ENCODE measurements at places on chromosomes 12 and 14.

GRCh38 chr12:107590413-107590812, 95.2 kb upstream of the PWP1 start:
- H3K27me3 ChIP-seq: peaks cover 13% of the 10 kb centered on the region
- no peak for DNase-seq
- no peak overlapping the region for H3K4me3 ChIP-seq
- H3K4me1 ChIP-seq: no peaks in the 10 kb centered on the region

- H3K27me3 ChIP-seq: no peaks in the 10 kb centered on the region
- no peak for DNase-seq
- no peak overlapping the region for H3K27ac ChIP-seq
- peaks cover 53% of the 10 kb centered on the region for H3K4me1 ChIP-seq
- H3K4me3 ChIP-seq: no peak overlapping the region
Observed at GRCh38 chr12:120849765-120850164, 54.4 kb downstream of the SPPL3 start.

DNA sequence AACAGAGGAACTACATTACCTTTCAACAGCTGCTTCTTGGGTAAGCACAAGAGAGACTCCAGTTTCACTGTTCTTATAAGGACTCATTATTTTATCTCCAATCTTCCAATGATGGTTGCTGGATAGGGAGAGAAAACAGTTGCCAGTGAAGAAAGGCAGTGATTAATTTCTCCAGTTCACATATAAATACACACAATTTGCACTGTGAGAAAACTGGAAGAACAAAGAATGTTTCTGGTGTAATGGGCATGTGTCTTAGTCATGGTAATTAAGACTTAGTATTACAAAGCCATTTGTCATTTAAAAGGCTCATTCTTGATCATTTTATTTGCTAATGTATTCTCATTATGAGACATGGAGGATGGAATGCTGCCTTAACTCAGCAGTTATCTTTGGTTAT, 78.0 kb upstream of the FAR2 start:
- H3K27me3 ChIP-seq: peaks cover 53% of the 10 kb centered on the region
- H3K27ac ChIP-seq: no peak overlapping the region
- no peak overlapping the region for H3K4me3 ChIP-seq

GRCh38 chr12:25072906-25073650, 121.9 kb downstream of the DNAI7 start:
- peaks cover 35% of the 10 kb centered on the region for H3K4me1 ChIP-seq
- peaks cover 31% of the 10 kb centered on the region for H3K36me3 ChIP-seq

DNA sequence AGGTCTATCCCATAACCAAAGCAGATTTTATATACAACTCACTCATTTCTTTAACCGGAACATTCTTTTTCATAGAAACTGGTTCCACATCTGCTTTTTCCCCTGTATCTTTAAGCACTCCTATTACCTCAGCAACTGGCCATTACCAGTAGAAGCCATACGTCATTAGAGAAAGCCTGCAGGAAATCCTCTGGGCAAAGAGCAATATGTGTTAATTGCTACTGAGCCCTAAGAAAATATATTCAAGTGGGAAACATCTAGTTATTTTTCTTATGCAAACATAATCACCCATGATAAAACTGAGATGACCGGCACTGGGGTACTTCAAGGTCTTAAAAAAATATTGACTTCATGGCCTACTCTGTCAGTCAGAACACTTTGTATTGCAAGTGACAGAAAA, 28.2 kb upstream of the CPSF6 start:
- no peak overlapping the region for H3K27ac ChIP-seq
- no peak for DNase-seq
- H3K36me3 ChIP-seq: peaks cover 2% of the 10 kb centered on the region
- H3K4me3 ChIP-seq: no peak overlapping the region
- H3K27me3 ChIP-seq: no peaks in the 10 kb centered on the region

GRCh38 chr12:108686780-108687179, 44.5 kb downstream of the CORO1C start:
- no peaks in the 10 kb centered on the region for H3K27me3 ChIP-seq
- H3K27ac ChIP-seq: no peak overlapping the region
- no peak for DNase-seq
- no peaks in the 10 kb centered on the region for H3K36me3 ChIP-seq
- no peak overlapping the region for H3K4me3 ChIP-seq

GRCh38 chr14:39469094-39469710, 37.0 kb upstream of the FBXO33 start:
- H3K27me3 ChIP-seq: peaks cover 20% of the 10 kb centered on the region
- H3K27ac ChIP-seq: no peak overlapping the region
- no peak overlapping the region for H3K4me3 ChIP-seq
- no peaks in the 10 kb centered on the region for H3K4me1 ChIP-seq
- H3K36me3 ChIP-seq: peaks cover 3% of the 10 kb centered on the region

- peaks cover 17% of the 10 kb centered on the region for H3K36me3 ChIP-seq
- H3K27me3 ChIP-seq: no peaks in the 10 kb centered on the region
- peak overlapping the region; percentile 85 for H3K27ac ChIP-seq
- peak overlapping the region; percentile 90 for H3K4me3 ChIP-seq
- DNase-seq: no peak
Observed at GRCh38 chr14:73745571-73746519, 31.7 kb upstream of the PNMA1 start.

DNA sequence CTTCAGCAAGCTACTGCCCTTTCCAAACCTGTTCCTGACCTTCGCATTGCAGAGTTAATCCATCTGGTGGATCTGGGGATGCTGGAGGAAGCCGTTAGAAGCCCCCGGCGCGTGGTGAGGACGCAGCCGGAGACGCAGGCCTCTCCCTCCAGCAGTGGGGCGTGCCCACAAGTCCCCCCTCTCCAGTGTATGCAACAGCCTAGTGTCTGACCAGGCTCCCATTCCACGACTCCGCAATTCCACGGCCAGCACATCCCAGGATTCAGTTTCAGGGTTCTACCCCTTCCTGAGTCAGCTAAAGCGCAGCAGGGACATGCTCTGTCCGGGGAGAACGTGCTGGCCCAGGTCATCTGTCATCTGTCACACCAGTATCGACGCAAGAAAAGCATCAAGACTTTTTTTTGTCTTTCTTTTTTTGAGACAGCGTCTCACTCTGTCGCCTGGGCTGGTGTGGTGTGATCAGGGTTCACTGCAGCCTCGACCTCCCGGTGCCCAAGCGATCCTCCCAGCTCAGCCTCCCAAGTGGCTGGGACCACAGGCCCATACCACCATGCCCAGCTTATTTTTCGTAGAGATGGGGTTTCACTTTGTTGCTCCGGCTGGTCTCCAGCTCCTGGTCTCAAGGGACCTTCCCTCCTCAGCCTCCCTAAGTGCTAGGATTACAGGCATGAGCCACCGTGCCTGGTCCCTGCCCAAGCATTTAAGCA, 8.0 kb upstream of the DYNC1H1 start:
- no peak overlapping the region for H3K4me3 ChIP-seq
- DNase-seq: no peak
- no peaks in the 10 kb centered on the region for H3K36me3 ChIP-seq

DNA sequence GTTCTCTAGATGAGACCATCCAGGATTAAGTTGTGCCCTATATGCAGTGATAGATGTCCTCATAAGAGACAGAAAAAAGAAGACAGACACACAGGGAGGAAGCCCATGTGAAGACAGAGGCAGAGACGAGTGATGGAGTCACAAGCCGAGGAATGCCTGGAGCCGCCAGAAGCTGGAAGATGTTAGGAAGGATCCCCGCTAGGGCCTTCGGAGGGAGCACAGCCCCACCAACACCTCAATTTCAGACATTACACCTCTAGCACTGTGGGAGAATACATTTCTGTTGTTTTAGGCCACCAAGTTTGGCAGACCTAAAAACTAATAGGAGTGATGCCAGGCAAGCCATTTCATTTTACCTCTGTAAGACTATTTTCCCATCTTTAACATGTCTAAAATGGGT, 458.5 kb downstream of the MED13L start:
- H3K4me1 ChIP-seq: no peaks in the 10 kb centered on the region
- no peak for DNase-seq
- H3K36me3 ChIP-seq: no peaks in the 10 kb centered on the region
- no peak overlapping the region for H3K27ac ChIP-seq
- no peak overlapping the region for H3K4me3 ChIP-seq
- peaks cover 31% of the 10 kb centered on the region for H3K27me3 ChIP-seq

DNA sequence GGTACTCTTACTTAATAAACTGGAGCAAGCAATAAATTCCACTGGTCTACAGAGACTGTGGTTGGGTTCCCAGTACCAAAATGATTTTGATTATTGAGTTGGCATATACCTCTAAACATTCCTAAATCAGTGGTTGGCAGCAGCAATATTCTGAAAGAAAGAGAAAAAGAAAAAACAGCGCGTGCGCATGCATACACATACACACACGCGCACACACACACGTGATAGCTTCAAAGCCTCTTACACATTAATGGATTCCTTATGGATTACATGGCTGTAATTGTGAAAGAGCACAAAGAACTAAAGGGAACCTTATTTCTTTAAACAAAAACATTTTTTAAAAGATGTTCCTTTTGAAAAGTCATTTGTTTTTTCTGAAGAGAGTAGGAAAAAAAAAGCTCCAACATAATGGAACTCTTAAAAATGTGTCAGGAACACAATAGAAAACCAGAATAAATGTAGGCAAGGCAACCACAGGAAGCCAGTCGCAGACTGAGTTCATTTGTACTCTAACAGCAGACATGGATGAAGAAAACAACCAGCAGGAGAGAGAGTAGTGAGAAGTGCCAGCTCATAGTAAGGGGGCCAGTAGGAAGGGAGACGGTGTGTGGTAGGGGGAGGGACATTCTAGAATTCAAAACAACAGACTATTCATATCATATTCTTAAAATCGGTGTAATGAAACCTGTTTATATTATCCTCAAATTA, 80.0 kb downstream of the DRAM1 start:
- H3K4me3 ChIP-seq: no peak overlapping the region
- H3K27ac ChIP-seq: no peak overlapping the region
- H3K36me3 ChIP-seq: no peaks in the 10 kb centered on the region
- no peak for DNase-seq
- H3K4me1 ChIP-seq: no peaks in the 10 kb centered on the region
- no peaks in the 10 kb centered on the region for H3K27me3 ChIP-seq

DNA sequence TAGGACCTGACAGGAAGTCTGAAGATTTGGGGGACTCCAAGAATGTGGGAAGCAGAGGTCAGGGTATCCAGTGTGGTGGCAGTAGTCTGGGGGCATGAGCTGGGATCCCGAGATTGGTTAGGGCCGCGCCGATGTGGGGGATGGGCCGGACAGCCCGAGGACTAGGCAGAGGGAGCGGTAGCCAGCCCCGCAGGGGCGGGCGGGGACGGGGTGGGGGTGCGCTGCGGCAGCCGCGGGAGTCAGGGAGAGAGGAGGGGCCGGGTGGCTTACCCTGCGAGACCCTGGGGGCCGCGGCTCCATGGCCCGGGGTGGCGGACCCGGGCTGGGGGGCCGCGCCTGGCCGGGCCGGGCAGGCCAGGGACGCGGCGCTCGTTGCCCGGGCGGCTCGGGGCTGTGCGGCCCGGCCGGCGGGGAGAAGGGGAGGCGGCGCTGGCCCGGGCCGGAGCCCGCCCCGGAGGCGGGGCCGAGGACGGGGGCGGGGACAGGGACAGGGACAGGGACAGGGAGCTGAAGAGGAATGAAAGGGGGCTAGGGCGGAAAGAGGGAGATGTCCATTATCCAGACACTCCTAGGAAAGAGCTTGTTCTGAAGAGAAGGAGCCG, 5.6 kb downstream of the ZNF385A start:
- no peak for DNase-seq
- H3K4me1 ChIP-seq: peaks cover 7% of the 10 kb centered on the region
- no peaks in the 10 kb centered on the region for H3K27me3 ChIP-seq
- no peak overlapping the region for H3K27ac ChIP-seq

DNA sequence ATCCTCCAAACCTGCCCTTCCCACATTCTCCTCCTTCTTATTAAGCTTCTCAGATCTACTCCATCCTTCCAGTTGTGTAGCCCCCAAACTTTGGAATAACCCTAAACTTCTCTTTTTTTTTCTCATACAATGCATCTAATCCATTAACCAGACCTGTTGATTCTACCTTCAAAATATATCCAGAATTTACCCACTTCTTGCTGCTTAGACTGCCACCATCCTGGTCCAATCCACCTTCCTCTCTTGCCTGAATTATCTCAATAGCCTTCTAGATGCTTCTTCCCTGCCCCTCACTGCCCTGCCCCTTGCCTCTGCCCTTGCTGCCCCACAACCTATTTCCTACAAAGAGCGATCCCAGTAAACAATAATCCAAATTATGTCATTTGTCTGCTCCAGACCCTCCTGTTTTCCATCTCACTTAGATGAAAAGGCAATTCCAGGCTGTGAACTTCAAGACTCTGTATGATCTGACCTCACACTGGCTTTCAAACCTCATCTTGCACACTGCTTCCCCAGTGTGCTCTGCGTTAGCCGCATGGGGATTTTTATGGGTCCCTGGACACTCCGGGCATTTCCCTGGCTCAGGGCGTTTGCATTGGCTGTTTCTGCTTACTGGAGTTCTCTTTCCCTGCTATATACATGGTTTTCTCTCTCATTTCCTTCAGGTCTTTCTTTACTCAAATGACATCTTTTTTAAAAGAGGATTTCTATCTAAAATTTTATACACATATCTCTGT, 42.6 kb upstream of the HIF1A start:
- DNase-seq: no peak
- no peak overlapping the region for H3K4me3 ChIP-seq
- peaks cover 31% of the 10 kb centered on the region for H3K4me1 ChIP-seq
- H3K27me3 ChIP-seq: no peaks in the 10 kb centered on the region
- no peak overlapping the region for H3K27ac ChIP-seq

DNA sequence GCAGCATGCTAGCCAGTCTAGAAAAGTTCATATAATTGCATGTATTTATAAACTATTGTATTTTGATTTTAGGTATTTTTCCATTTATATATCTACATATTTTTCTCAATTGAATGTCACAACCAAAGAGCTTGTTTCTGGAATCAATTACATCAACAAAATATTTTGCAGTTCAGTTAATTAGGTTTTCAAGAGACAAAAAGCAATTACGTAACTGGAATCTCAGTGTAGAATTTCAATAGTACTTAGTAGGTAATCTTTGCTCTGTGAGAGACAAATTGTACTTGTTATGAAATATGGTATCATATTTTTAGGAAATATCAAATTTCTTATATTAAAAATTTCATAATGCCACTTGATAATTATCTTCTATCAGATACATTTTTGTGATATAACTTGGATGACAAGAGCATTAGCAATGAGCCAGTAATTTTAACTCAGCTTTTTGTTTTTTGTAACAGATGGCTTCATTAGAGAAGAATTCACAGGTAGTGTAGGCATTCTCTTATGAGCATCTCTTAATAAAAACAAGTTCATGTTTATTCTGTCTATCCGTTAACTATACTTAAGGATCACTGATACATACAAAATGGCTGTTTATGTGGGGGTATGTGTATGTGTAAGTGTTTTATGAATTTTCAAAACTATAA, 774.7 kb downstream of the C12orf50 start:
- DNase-seq: no peak
- no peak overlapping the region for H3K27ac ChIP-seq
- no peaks in the 10 kb centered on the region for H3K4me1 ChIP-seq
- H3K27me3 ChIP-seq: no peaks in the 10 kb centered on the region
- no peaks in the 10 kb centered on the region for H3K36me3 ChIP-seq
